Lung (tissue), 17 donors: ENCODE measurements at places on chromosomes 7 and 10.
A peak's percentile ranks its signal among the peaks of the same experiment; 100 is the strongest.

DNA sequence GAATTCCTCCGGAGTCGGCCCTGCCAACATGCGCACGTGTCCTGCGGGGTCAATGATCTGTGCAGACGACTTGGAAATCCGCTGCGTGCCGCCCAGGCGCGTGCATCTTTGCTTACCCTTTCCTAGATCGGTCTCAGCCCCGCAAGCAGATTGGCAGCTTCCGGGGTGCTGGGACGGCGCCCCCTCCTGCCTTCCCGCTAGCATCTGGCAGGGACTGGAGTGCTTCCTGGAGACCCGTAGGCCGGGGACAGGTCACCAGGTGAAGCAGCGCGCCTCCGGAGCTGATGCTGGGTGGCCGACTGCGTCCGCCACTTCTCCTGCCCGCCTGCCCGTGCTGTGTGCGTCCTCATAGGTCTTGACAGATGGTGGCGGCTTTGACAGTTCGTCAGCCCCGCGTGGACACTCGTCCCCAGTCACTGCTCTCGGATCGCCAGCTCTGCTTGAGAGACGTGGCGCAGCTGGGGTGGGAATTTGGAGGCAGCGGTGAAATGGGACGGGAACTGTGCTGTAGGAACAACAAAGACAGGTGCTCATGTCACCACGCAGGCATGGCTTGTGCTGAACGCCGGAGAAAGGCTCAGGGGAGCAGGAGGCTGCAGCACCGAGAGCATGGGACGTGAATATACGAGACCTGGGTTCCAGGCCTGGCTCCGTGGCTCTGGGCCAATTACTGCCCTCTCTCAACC, 21.9 kb upstream of the KCNK18 start:
- no peak for DNase-seq

GRCh38 chr10:93601146-93601773, at the start of gene RBP4:
Gene RBP4 (minus strand): TSS chr10:93601235. CDS start chr10:93601028, 207 bp downstream.
- no peak for DNase-seq

DNA sequence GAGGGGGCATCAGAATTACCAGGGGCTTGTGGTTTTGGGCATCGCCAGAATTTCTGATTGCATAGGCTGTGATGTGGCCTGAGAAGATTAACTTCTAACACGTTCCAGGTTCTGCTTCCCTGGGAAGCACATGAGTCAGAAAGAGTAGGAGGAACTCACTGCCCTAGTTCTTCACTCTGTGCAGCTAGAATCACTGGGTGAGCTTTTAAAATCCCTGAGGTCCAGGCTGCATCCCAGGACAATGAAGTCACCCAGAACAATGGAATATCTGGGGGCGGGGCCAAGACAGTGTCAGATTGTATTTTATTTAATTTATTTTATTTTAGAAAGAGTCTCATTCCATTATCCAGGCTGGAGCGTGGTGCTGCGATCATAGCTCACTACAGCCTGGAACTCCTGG, 636.5 kb downstream of the CALN1 start:
- no peak for DNase-seq

- no peak for DNase-seq
Observed at GRCh38 chr10:100811261-100811660, 65.9 kb downstream of the PAX2 start.

DNA sequence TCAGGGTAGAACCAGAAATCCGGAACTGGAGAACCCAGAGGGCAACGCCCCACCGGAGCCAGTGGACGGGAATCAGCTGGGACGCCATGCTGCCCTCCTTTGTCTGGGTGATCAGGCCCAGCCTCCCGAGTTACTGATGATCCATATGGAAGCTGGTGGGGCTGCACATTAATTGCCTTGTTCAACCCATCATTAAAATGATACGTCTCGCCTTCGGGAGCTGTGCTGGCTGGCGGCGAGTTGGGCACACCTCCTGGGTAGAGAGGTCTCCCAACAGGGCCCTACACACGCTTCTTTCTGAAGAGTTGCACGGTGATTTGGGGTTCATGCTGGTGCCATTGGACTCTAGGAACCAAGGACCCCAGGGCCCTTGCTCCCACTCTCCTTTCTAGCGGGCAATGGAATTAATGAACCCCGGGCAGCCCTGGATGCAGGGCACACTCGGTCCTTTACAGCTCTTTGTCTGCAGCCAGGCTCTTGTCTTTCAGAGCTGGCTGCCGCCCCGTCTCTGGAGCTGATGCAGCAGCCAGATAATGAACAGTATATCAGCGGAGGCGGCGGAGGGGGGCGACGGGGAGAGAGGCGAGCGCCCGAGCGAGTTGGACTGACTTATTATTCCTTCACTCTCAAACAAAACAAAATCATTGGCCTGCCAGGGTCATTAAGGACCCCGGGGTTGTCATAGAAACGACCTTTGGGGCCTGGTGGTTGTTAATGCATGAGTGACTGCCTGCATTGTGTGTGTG, 412.2 kb upstream of the ZMIZ1 start:
- peak; percentile 96 for DNase-seq

DNA sequence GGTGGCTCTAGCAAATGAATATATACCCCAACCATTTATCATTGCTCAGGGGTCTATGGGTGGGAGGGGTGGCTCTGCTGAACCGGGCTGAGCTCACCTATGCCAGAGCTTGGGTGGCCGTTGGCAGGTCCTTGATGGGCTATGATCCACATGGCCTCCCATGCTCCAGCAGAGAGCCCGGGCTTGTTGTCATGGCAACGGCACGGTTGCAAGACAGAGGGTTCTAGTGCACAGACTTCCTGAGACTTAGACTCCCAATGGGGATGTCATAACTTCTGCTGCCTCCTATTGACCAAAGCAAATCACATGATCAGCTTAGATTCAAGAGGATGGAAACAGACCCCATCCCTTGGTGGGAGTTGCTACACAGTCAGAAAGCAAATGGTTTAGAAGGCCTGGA, 36.4 kb upstream of the CARD11 start:
- DNase-seq, result no peak

DNA sequence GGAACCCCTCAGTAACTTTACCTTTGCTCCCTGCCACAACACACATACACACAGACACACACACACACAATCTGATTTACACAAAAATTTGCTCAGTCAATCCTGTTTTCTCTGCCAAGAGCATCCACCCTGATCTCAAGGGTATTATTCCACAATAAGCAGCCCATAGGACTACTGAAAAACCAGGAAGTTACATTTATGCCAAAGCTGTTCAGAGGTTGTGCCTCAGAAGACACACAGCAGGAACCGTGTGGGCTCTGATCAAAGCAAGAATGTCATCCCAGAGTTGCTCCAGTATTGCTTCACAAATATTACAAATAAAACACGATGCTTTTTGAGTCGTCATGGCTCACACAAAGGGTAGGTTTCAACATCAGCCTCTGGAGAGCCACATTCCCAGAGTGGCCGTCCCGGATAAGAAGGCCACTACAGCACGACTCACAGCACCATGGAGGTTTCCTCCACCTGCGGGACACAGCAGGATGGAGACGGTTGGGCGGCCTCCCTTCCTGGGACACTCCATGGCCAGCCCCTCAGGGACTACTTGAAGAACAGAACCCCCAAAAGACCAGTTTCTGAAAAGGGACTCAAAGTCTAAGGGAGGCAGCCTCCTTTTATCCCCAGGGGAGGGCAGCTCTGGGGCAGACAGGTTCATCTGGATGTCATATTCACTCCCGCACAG, 1.6 kb downstream of the AIFM2 start:
- DNase-seq, result no peak
